ENCODE measurements at places on chromosomes 7 and 10.

- H3K27me3 ChIP-seq: peaks cover 34% of the 10 kb centered on the region
- peak within 1 kb of the TSS; percentile 86 for H3K4me3 ChIP-seq
- peak; percentile 61 for DNase-seq
- H3K27ac ChIP-seq: peak within 1 kb of the TSS; percentile 82
Observed at GRCh38 chr7:107660381-107661080, at the start of gene SLC26A4. Gene SLC26A4, plus strand, starts transcription at chr7:107660828. Its CDS starts 814 bp downstream, at chr7:107661642.

DNA sequence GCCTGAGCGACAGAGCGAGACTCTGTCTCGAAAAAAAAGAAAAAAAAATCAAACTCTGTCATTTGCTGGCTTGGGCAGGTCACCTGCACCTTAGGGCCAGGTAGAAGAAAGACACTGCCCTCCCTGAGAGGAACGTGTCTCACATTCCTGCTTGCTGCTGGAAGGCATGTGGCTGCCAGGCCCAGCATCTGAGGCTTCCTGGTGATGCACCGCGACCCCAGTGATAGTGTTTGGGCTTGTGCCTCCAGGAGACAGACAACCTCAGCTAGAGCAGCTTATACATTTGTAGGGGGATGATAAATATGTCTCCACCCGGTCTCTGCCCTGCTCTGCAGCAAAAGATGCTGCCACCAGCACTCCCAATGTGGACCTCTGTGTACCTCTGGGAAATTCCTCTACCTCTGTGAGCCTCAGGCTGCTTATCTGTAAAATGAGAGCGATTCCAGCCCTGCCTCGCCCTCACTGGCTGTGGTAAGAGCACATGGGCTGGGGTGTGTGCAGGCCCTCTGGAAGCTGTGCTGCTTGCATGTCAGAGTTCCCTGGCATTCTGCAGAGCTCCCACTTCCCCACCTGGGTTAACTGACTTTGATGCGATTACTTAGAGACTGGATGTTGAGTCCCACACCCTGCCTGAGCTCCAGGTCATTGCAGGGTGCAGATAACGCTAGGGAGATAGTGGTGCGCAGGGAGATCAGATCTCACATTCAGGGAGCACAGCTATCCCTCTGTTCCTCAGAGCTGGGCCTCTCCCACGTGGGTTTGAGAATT is 19.9 kb downstream of the SLC29A3 start:
- no peaks in the 10 kb centered on the region for H3K4me1 ChIP-seq
- H3K4me3 ChIP-seq: no peak overlapping the region
- DNase-seq: no peak
- H3K27me3 ChIP-seq: no peaks in the 10 kb centered on the region
- H3K27ac ChIP-seq: no peak overlapping the region
- H3K36me3 ChIP-seq: peaks cover 2% of the 10 kb centered on the region

GRCh38 chr7:33940503-33940902 is 35.2 kb downstream of the BMPER start:
- no peak overlapping the region for H3K4me3 ChIP-seq
- H3K4me1 ChIP-seq: no peaks in the 10 kb centered on the region
- peaks cover 8% of the 10 kb centered on the region for H3K27me3 ChIP-seq
- H3K27ac ChIP-seq: no peak overlapping the region
- no peaks in the 10 kb centered on the region for H3K36me3 ChIP-seq
- no peak for DNase-seq

DNA sequence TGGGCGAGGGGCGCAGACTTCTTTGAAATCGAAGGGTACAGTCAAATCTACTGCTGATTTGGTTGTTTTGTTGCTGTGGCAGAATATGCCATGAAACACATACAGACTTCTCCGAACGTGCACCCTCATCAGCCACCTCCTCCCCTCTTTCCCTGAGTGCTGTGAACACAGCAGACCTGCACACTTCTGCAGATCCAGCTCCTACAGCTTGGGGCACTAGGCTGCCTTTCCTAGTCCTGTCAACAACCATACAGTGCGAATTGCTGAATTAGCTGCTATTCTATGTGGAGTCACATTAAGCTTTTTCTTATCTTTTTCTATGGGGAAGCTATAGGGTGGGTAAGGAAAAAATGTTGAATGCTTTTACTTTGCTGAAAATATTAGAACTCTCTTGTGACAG is 57.5 kb downstream of the COL17A1 start:
- DNase-seq: peak; percentile 33
- H3K27me3 ChIP-seq: no peaks in the 10 kb centered on the region
- H3K36me3 ChIP-seq: peaks cover 17% of the 10 kb centered on the region
- H3K4me3 ChIP-seq: no peak overlapping the region
- peaks cover 9% of the 10 kb centered on the region for H3K4me1 ChIP-seq

DNA sequence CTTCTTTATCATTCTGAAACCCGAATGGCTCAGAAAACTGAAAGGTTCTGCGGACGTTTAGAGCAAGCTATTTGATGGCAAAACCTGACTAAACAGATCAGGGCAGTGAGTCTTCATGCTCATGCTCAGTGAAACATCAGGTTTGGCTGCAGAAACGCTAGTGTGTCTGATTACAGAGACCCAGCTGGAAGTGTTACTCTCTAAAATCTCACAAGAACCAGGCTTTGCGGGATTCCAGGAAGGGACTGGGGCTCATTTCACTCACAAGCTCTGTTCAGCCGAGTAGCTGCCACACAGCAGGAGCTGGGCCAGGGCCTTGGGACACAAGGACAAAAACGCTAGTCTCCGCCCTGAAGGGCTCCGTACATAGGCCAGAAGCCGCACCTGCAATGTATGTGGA is 2.9 kb downstream of the PITRM1 start:
- H3K36me3 ChIP-seq: peaks cover 32% of the 10 kb centered on the region
- H3K27me3 ChIP-seq: no peaks in the 10 kb centered on the region
- H3K4me3 ChIP-seq: no peak overlapping the region
- DNase-seq: no peak
- no peak overlapping the region for H3K27ac ChIP-seq
